HS-27A (cell line): ENCODE measurements at places on chromosomes 7 and 10.

DNA sequence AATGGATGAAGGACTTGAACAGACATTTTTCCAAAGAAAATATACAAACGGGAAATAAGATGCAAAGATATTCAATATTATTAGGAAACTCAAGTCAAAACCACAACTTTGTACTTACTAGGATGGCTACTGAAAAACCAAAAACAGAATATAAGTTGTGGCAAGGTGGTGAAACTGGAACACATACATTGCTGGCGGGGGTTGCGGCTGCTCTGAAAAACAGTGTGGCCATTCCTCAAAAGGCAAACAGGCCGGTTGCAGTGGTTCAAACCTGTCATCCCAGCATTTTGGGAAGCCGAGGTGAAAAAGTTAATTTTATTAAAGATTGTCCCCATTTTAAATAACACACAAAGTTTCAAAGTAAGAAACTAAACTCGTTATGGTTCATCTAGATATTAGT lies 9.9 kb upstream of the ZNF713 start:
- no peak for DNase-seq

DNA sequence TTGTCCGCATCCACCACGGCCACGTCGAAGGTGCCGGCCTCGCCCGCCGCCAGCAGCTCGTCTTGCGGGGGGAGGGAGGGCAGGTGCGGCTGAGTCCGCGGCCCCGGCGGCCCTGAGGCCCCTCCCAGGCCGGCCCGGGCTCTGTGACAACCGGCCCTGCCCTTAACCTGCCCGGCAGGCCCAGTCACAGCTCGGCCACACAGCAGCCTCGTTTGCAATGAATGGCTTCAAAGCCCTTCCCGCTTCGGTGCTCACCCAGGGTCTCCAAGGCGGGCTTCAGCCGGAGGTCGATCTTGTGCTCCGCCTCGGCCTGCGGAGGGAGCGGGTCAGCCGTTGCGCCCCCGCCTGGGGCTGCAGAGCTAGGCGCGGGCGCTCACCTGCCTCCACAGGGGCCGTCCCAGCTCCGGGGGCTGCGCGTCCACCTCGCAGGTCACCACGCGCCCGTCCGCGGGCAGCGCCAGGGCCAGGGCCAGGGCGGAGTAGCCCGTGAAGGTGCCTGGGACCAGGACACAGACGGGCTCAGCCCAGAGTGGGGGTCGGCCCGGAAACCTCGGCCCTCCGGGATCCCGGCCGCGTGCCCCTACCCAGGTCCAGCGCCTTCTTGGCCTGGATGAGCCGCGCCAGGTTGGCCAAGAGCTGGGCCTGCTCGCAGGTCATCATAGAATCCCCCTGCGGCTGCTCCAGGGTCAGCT lies 928 bp downstream of the COMTD1 start:
- DNase-seq, result no peak

- DNase-seq, result no peak
Measured at GRCh38 chr7:39921506-39922175, 28.4 kb upstream of the CDK13 start.

- DNase-seq, result no peak
Measured at GRCh38 chr10:8078027-8078426, 23.5 kb downstream of the GATA3 start.

DNA sequence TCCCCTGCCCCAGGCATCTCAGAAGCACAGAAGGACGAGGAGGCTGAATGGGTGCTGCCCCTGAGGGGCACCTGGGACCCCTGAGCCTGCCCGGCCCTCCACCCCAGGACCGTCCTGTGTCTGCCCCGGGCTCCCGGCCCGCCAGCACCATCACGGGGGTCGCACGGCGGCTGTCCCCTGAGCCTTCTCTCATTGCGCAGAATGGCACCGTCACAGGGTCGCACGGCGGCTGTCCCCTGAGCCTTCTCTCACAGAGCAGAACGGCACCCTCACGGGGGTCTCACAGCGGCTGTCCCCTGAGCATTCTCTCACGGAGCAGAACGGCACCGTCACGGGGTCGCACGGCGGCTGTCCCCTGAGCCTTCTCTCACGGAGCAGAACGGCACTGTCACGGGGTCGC lies 31.5 kb downstream of the FAM20C start:
- DNase-seq, result no peak

- DNase-seq, result peak; percentile 42
Measured at GRCh38 chr10:8053446-8054243, 843 bp upstream of the GATA3 start.

- no peak for DNase-seq
Measured at GRCh38 chr10:69464801-69465401, 13.6 kb downstream of the TSPAN15 start.

DNA sequence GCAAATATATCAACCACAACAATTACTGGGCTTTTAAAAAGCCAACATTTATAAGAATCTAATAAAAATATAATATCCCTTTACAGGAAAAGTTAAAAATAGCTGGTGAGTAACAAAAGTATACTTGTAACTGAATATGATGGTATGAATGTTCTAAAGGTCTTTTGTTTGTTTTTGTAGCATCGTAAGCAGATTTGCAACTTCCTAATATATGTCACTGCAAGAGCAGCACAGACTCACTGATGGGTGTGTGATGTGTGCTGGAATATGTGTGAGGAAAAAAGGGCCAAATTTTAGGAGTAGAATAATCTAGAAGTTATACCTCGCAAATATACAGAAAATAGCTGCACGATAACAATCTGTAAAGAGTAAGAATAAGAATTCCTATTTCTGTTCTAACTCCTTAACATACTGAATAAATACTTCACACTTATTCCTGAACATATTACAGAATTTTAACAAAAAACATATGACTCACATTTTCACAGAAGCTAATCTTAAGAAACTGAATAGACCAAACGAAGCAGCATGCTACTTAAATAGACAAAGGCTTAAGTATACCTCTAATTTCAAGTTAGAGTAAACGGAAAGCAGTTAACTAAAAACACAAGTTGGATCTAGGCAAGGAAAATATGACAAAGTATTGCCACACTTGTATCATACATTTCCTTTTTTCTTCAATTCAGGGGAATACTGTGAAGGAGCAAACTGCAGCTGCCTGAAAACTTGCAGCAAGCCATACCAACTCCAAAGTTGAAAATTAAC lies 9.6 kb downstream of the ETV1 start:
- no peak for DNase-seq

DNA sequence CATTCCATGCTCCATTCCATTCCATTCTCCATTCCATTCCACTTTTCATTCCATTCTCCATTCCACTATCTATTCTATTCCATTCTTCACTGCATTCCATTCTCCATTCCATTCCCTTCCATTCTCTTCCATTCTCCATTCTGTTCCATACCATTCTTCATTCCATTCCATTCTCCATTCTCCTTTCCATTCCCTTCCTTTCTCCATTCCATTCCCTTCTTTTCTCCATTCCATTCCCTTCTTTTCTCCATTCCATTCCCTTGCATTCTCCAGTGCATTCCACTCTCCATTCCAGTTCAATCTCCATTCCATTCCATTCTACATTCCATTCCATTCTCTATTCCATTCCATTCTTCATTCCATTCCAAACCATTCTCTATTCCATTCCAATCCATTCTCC lies 80.3 kb downstream of the NSUN6 start:
- DNase-seq, result no peak
